ENCODE measurements at places on chromosomes 4 and X.

- no peak for DNase-seq
Observed at GRCh38 chr4:124432500-124432899, 280.0 kb downstream of the ANKRD50 start.

DNA sequence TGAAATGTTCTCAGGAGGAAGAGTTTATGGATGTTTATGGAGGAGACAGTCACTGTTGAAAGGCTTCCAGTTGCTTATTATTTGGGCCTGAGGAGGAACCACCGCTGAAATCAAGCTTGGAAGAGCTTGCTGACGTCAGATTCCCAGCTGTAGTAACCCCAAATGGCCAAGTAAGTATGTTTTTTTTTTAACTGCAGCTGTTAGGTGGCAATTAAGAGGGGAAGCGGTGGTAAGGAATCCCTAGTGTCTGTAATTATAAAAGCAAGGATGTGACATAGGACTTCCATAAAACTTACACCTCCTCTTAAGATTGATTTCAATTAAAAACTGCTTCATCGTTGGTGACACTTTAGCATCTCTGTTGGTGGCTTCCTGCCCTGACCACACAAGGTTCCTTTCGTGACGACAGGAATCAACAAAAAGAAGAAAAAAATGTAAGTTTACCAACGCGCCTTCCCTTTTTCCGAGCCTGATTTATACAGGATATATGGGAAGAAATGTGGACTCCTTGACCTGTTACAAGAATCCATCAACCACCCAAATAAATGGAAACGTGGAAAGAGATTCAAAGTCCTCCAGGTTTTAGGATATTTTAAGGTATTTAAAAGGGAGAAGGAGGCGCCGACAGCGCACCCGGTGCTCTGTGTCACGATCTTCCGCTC is 884 bp downstream of the RELL1 start:
- no peak for DNase-seq

DNA sequence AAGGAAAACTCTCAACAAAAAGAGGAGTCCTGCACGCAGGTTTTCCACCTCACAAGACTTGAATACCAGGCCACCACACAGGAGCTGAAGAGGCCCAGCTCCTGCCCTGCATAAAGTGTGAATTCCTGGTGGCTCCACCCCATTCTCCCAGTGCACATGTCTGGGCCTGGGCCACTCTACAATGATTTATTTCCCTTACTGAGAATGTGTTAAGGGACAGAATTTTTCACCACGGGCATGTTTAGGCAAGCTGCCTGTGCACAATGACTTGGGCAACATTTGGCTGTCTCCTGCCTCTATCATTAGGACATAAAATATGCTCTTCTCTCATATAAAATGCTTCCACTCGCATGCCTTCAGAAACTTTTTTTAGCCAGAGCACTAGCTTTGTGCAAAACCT is 197.1 kb downstream of the SLC7A11 start:
- no peak for DNase-seq

- no peak for DNase-seq
Observed at GRCh38 chrX:23436875-23437274, 102.2 kb downstream of the PTCHD1 start.

DNA sequence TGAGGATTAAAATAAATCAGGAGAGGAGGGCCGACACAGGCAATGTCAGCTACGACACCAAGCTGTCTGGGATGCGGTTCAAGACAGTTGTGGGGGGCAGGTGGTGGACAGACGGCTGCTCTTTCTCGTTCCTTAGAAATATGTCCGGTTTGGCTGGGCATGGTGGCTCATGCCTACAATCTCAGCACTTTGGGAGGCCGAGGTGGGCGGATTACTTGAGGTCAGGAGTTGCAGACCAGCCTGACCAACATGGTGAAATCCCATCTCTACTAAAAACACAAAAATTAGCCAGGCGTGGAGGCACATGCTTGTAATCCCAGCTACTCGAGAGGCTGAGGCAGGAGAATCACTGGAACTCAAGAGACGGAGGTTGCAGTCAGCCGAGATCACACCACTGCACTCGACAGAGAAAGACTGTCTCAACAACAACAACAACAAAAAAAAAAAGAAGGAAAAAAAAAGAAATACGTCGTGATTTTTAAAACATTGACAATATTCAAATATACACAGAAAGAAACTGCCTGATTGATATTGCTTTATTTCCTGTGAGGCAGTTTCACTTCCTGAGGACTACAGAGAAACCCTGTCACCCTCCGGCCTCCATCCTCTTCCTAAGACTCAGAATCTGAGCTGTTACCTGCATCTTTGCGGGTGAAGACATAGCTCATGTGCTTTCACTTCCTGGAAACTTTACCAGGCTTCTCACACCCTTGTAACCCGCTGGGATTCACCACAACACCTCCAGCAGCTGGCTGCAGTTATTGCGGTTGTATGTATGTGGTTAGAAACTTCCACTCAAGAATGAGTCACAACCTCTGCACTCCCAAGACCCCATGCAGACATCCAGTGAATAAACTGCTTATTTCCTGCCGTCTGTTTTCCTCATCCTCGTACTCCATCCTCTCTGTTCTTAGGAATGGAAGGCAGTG is 63.8 kb upstream of the STS start:
- peak; percentile 31 for DNase-seq
